ENCODE measurements at places on chromosomes 3 and 15. TPM values are rescaled to one million over a fixed set of nuclear protein-coding genes. Genes with fewer than 3 reads are reported as not detected.
A peak's percentile ranks its signal among the peaks of the same experiment; 100 is the strongest.

DNA sequence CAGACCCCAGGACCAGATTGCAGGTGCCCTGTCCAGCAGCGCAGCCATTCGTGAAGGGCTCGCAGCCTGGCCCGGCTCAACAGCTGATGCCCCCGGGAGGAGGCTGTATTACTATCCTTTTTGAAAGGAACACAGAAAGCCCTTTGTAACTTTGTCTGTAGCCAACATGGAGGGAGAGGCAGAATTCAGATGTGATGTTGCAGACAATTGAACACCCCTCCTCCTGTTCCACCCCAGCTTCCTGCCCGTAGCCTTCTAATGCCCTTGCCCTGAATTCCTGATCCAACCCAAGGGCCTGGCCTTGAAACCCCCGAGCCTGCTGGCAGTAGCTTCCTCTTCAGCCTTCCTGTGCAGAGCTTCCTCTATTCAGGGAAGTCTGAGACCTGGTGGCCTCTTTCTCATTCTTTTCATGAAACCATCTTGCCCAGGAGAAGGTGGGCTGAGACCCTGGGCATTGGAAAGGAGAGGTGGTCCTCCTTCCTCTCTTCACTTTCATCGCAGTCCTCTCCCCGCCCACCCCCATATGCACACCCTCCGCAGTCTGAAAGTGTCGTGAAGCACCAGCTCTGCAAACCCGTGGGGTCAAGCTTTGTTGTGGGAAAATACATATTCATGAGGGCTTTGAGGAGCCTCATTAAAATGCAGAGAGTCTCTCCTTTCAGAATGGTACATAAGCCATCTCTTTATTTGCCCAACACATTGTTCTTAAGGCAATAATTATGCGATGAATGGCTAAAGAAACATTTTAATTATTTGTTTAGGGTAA lies 109.2 kb downstream of the APBA2 start:
- H3K27me3 ChIP-seq: no peaks in the 10 kb centered on the region
- no peaks in the 10 kb centered on the region for H3K4me1 ChIP-seq
- no peak overlapping the region for H3K27ac ChIP-seq

- H3K27ac ChIP-seq: peak overlapping the region; percentile 73
- no peaks in the 10 kb centered on the region for H3K27me3 ChIP-seq
- H3K36me3 ChIP-seq: no peaks in the 10 kb centered on the region
- peaks cover 43% of the 10 kb centered on the region for H3K4me1 ChIP-seq
These were observed 79.3 kb downstream of the EOMES start for GRCh38 chr3:27642796-27643195.

- H3K4me3 ChIP-seq: peak overlapping the region; percentile 77
- H3K27ac ChIP-seq: peak overlapping the region; percentile 89
- H3K36me3 ChIP-seq: peaks cover 15% of the 10 kb centered on the region
- DNase-seq: no peak
- H3K27me3 ChIP-seq: no peaks in the 10 kb centered on the region
These were observed 2.5 kb downstream of the SNRK start for GRCh38 chr3:43288850-43289249.

Gene BUB1B
- total RNA-seq: 39.0 TPM

Gene CCR8
- not detected for total RNA-seq

- DNase-seq: no peak
- no peak overlapping the region for H3K27ac ChIP-seq
- H3K36me3 ChIP-seq: no peaks in the 10 kb centered on the region
- H3K4me3 ChIP-seq: no peak overlapping the region
- peaks cover 11% of the 10 kb centered on the region for H3K4me1 ChIP-seq
- H3K27me3 ChIP-seq: no peaks in the 10 kb centered on the region
These were observed 164.9 kb upstream of the AGTR1 start for GRCh38 chr3:148532774-148533173.

DNA sequence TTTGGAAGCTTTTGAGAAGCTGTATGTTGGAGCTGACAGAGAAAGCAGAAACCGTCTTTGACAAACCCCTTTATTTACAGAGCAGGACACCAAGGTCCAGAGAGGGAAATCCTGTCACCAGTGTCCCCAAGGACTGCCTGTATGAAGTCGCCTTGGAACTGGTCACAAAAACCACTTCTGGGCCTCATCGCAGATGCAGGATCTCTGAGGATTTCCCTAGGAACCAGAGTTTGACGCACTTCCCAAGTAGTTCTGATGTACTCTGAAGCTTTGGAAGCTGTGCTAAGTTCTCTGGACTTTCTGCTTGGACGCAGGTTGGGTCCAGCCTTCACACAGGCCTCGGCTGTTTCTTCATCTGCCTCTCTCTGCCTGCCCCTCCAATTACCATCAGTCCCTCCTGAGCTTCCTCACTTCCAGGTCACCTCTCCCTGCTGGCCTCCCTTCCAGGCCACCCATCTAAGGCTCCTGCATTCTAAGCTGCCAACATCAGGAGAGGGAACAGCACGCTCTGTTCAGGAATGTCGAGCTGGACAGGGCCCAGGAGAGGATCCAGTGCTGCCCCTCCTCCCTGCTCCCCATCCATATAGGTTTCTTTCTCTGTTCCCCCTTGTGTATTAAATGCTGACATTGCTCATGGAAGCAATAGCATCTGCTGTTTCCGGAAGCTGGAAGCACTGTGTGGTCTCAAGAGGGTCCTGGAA lies 270.8 kb downstream of the OPA1 start:
- DNase-seq: no peak
- no peak overlapping the region for H3K4me3 ChIP-seq
- no peaks in the 10 kb centered on the region for H3K27me3 ChIP-seq
- H3K4me1 ChIP-seq: peaks cover 74% of the 10 kb centered on the region
- H3K36me3 ChIP-seq: peaks cover 8% of the 10 kb centered on the region

Gene GOLGA8Q
- total RNA-seq: not detected

DNA sequence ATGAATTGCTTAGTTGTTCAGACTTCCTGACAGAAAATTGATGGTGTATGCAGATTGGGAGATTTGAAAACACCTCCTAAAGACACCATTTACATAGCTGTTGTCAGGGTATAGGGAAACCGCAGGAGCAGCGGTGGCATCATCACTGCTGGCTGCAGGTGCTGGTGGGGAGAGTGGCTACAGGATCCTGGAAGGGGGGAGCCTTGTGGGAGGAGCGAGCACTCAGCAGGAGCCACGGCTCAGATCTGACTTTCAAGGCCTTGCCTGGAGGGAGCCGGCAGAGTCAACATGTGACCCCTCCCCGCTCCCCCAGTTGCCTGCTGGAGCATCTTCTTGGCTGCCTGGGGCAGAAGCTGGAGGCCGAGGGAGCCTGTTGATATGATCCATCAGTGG lies 26.1 kb downstream of the EDEM1 start:
- H3K27ac ChIP-seq: no peak overlapping the region
- peaks cover 8% of the 10 kb centered on the region for H3K4me1 ChIP-seq
- H3K27me3 ChIP-seq: no peaks in the 10 kb centered on the region
- H3K36me3 ChIP-seq: peaks cover 50% of the 10 kb centered on the region
- DNase-seq: no peak

GRCh38 chr15:58282060-58282708 lies 144.0 kb downstream of the AQP9 start:
- DNase-seq: no peak
- H3K4me3 ChIP-seq: no peak overlapping the region
- H3K36me3 ChIP-seq: no peaks in the 10 kb centered on the region
- H3K27ac ChIP-seq: no peak overlapping the region
- H3K4me1 ChIP-seq: peaks cover 33% of the 10 kb centered on the region

Gene INO80
- 16.9 TPM for total RNA-seq

Gene PP2D1
- not detected for total RNA-seq

Gene EIF4E3
- 8.7 TPM for total RNA-seq

GRCh38 chr3:130293247-130293646 lies 52.2 kb upstream of the COL6A5 start:
- no peak for DNase-seq
- H3K27me3 ChIP-seq: peaks cover 29% of the 10 kb centered on the region
- no peak overlapping the region for H3K4me3 ChIP-seq
- no peak overlapping the region for H3K27ac ChIP-seq
- no peaks in the 10 kb centered on the region for H3K4me1 ChIP-seq

Gene LRRIQ4
- total RNA-seq: 0.27 TPM

Gene OXTR
- total RNA-seq: 2.8 TPM

DNA sequence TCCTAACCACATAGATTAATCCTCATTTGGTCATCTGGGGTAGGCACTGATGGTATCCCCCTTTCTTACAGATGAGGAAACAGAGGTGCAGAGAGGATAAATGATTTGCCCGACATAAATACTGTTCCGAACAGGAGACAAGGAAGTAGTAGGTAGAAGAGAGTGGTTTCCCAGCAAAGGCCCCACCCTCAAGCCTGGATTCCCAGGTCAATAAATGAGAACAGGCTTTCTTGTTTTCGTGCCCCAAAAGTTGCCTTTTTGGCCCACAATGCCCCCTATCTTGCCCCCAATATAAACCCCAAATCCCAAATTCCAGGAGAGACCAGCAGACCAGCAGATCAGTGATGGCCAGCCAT lies 125.5 kb upstream of the PRR20G start:
- no peaks in the 10 kb centered on the region for H3K4me1 ChIP-seq
- H3K27me3 ChIP-seq: peaks cover 96% of the 10 kb centered on the region
- no peak overlapping the region for H3K4me3 ChIP-seq
- no peak overlapping the region for H3K27ac ChIP-seq
- H3K36me3 ChIP-seq: no peaks in the 10 kb centered on the region

Gene RASSF1
- total RNA-seq: 16.8 TPM

DNA sequence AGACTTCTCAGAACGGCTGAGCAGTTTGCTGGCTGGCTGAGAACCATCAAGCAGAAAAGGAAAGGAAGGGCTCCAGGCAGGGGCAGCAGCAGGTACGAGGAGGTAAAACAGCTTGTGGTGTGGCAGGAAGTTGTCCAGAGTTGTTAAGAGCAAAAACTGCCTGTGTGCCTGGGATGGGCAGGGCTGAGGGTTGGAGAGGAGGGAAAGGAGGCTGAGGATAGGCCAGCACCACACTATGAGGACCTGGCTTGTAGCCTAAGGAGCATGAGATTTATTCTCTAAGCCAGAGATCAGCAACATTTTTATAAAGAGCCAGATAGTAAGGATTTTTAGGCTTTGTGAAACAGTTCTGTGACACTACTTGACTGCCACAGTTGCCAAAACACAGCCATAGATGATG lies 8.0 kb downstream of the IGSF10 start:
- no peak overlapping the region for H3K27ac ChIP-seq
- no peak overlapping the region for H3K4me3 ChIP-seq
- no peaks in the 10 kb centered on the region for H3K4me1 ChIP-seq
- no peaks in the 10 kb centered on the region for H3K36me3 ChIP-seq

Gene ITIH1
- 0.47 TPM for total RNA-seq

Gene NRROS
- 0.39 TPM for total RNA-seq

Gene PYGO1
- total RNA-seq: 2.5 TPM

DNA sequence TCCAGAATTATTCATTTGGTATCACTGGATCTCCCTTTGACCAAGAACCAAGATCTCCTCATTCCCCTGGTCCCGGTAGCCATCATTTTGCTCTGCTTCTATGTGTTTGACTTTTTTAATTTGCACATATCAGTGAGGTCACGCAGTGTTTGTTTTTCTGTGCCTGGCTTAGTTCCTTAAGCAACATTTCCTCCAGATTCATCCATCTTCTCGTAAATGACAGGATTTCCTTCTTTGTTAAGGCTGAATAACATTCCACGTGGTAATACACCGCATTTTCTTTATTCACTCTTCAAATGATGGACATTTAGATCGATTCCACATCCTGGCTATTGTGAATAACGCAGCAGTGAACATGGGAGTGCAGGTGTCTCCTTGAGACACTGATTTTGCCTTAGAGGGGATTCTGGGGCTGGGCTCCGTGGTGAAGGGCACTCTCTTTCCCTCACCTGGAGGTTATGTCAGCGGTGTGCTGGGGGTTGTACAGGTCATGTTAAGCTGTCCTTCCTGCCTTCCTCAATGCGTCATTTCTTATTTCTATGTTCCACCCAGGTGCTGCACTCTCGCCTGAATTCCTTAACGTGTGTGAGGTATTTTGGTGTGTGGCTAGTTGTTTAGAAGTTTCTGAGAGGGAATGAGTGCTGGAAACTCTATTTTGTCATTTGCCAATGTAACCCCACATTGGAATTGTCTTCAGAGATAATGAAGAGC lies 212.2 kb downstream of the LPP start:
- peaks cover 77% of the 10 kb centered on the region for H3K4me1 ChIP-seq
- H3K27ac ChIP-seq: peak overlapping the region; percentile 82
- no peaks in the 10 kb centered on the region for H3K36me3 ChIP-seq

DNA sequence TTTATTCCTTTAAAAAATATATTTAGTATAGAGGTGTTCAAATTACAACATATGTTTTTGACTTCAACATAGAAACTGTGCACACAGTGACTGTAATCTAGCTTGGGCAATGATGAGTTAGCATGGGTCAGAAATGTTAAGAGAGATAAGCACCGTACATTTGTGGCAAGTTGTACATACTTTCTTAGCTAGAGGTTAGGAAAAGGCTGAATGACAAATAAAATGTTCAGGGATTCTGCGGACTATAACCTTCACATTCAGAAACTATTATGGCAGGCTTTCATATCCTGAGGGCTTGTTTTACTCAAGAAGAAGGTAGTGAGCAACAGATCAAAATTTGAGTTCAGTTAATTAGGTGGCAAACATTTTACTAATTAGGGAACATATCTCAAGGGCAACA lies 379.7 kb upstream of the EPHA6 start:
- DNase-seq: no peak
- H3K27me3 ChIP-seq: no peaks in the 10 kb centered on the region
- H3K4me3 ChIP-seq: no peak overlapping the region
- no peaks in the 10 kb centered on the region for H3K36me3 ChIP-seq
- H3K4me1 ChIP-seq: no peaks in the 10 kb centered on the region

Gene ITPKA
- 0.68 TPM for total RNA-seq

- H3K4me1 ChIP-seq: peaks cover 47% of the 10 kb centered on the region
- DNase-seq: no peak
- H3K27ac ChIP-seq: no peak overlapping the region
- no peaks in the 10 kb centered on the region for H3K27me3 ChIP-seq
- H3K4me3 ChIP-seq: no peak overlapping the region
These were observed 21.0 kb downstream of the ILDR1 start for GRCh38 chr3:122000936-122001605.

GRCh38 chr3:96083610-96084009 lies 730.8 kb upstream of the EPHA6 start:
- no peaks in the 10 kb centered on the region for H3K36me3 ChIP-seq
- H3K27ac ChIP-seq: no peak overlapping the region
- no peak for DNase-seq
- H3K27me3 ChIP-seq: no peaks in the 10 kb centered on the region
- no peak overlapping the region for H3K4me3 ChIP-seq
- no peaks in the 10 kb centered on the region for H3K4me1 ChIP-seq

Measured in Calu3 (cell line).